ENCODE measurements at places on chromosomes 3 and 15. TPM values are rescaled to one million over a fixed set of nuclear protein-coding genes. Genes with fewer than 3 reads are reported as not detected.

- DNase-seq = no peak
Measured at GRCh38 chr3:192842711-192843110, 74.9 kb downstream of the MB21D2 start.

DNA sequence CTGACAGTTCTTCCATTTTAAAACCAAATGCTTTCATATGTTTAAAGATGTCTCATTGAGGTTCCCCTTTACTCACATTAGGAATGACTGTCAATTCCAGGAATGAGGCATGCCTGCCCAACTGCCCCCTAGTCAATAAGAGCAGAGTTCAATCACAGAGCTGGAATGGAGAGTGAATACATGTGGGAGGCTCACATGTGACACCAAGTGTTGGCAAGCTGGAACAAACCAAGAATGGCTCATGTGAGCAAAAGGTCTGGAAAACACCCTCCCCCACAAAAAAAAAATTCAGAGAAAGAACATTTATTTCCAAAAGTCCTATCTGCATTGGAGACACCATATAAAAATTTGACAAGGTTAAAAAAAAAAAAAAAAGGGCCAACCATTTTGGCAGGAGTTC lies 3.7 kb downstream of the PBRM1 start:
- DNase-seq = peak; percentile 55

DNA sequence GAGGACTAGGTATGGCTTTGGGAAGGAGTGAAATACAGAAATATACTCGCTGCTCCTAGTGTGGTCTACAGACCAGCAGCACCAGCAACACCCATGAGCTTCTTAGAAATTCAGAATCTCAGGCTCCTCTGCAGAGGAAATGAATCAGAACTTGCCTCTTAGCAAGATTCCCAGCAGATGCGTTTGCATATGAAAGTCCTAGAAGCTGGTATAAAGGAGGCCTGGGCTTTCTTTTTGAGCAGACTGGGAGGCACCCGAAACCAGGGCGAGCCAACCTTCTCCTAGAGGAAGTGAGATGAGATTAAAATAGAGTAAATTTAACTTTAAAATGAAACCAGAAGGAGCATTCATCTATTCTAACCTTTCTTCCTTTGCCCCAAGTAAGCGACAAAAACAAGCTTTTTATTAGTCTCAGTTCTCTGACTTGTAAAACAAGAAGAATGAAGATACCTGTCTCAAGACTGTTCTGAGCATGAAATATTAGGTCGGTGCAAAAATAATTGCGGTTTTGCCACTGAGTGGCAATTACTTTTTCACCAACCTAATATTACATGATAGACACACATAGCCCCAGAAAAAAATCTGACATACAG lies 140.0 kb downstream of the PDZRN3 start:
- DNase-seq = no peak

DNA sequence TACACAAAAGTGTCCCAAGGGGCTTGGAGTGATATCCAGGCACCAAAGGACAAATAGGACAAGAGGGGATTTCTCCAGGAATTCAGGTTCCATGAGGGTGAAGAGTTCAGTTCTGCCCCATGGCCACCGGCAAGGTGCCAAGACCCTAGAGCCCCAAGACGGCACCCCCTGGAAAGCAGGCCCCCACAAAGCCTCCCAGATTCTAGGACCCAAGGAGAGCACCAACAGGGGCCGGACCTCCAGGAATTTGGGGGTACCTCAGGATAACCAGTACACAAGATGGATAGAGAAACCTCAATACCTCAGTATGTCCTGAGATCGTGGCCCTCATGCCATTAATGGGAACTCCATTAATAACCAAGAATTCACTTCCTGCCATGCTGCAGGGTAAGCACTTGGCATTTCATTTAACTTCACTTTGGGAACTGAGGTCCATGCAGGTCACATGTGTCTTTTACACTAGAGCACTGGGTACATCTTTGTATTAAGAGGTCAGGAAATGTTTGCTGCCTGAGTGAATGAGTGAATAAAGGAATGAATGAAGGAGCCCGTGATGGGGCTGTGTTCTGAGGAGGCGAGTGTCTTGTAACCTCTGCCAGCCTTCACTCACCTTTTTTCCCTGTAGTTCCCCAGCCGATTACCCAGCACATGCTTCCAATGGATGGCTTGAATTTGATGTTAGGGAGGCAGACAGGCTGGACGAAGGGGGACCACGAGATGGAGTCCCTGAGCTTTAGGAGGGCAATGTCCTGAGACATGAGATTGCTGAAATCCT lies 15.5 kb upstream of the PRSS50 start:
- DNase-seq = no peak

GRCh38 chr3:27392950-27393679 lies 23.9 kb upstream of the NEK10 start:
- DNase-seq = no peak

TLE3 gene
- polyA plus RNA-seq = 5.5 TPM

CYP11A1 gene
- polyA plus RNA-seq = 233 TPM
